CD8-positive, alpha-beta memory T cell (primary cell): ENCODE measurements at places on chromosomes 7 and 10. TPM values are rescaled to one million over a fixed set of nuclear protein-coding genes. Genes with fewer than 3 reads are reported as not detected.

DNA sequence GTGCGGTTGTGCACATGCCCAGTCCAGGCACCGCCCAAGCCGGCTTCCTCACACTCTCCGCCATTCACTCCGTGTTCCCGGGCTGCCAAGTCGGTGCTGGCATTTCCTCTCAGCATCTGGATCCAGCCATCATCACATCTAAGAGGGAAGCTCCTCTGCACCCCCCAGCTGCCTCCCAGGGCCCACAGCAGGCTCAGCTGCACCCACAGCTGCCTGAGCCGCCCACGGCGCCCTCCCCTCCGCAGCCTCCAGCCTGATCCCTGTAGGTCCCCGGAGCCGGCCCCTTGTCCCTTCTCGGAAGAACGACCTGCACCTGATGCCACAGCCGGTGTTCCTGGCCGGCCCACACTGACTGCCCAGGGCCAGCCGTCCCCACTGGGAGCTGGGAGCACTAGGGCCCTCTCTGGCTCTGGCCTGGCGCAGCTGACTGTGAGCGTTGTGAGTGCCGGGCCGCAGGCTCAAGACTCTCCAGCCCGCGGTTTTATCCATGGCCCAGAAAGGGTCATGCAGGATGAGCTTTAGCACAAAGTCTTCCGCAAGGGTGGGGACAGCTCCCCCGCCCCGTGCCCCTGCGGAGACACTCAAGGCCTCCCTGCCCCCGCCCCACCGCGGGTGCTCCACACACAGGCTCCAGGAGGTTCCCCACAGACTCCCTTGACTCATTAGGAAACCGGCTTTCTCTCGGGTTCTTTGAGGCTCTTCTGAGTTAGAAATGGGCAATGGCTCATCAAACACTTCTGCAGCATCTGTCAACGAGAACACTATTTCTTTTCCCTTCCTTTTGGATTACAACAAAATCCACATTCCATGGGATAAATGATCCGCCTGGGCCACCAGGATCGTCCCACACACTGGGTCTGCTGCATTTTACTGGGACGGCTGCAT lies 31.2 kb downstream of the CFAP46 start:
- no peak overlapping the region for H3K27ac ChIP-seq
- H3K4me1 ChIP-seq: no peaks in the 10 kb centered on the region
- no peaks in the 10 kb centered on the region for H3K36me3 ChIP-seq
- H3K4me3 ChIP-seq: no peak overlapping the region

DNA sequence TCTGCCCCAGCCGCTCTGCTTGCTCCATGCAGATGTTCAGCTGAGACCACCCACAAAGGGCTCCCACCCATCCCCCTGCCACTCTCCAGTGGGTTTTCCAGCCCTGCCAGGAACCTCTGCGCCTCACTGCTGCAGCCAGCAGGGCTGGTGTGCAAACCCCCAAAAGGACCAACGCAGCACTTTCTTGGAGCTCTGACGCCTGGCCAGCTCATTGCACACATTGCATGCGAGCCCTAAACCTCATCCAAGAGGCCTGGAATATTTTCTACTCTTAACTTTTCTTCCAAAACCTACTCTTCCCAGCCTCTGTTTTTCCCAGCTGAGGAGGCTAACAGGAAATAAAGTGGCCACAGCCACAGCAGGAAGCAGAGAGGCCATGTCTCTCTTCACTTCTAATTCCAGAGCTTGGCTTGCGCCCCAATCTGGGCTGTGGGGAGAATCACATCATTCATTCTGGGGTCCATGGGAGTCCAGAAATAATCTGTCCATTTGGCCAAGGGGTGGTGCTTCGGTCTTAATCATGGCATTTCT lies 4.6 kb upstream of the FAM170B start:
- no peaks in the 10 kb centered on the region for H3K4me1 ChIP-seq
- DNase-seq: no peak
- H3K36me3 ChIP-seq: no peaks in the 10 kb centered on the region
- H3K27ac ChIP-seq: no peak overlapping the region

Gene AZGP1
- not detected for total RNA-seq

GRCh38 chr7:93315896-93316295 lies 83.7 kb downstream of the VPS50 start:
- no peak for DNase-seq
- H3K27ac ChIP-seq: no peak overlapping the region
- H3K27me3 ChIP-seq: no peaks in the 10 kb centered on the region
- no peaks in the 10 kb centered on the region for H3K36me3 ChIP-seq
- H3K4me3 ChIP-seq: no peak overlapping the region

Gene CALY
- total RNA-seq: 0.92 TPM

DNA sequence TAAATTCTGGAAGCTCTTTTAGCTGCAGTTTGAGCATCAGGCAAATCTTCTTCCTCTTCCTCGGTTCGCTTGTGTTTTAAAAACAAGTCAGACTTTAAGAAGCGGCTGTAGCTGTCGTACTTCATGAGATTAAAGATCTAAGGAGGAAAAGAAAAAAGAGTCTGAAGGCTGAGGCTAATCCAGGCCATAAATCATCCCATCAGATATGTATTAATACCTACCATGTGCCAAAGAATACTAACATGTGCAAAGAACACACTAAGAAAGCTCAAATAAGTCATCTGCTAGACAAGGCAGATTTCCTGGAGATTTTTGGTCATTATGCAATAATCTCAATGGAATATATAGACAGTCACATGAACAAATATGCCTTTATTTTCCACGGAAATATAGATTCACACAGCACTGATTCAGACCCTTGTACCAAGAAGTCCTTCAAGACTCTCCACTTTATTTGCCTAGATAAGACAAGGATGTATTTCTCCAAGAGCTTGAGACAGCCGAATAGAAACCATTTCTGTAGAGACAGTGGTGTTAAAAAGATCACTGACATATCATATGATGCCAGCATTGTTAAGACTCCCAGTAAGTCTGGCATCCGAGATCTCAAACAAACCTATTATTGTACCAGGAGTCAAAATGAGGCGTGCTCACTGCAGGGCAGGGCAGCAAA lies 42.3 kb downstream of the RGS10 start:
- no peaks in the 10 kb centered on the region for H3K27me3 ChIP-seq
- H3K27ac ChIP-seq: no peak overlapping the region
- H3K4me1 ChIP-seq: peaks cover 77% of the 10 kb centered on the region
- H3K36me3 ChIP-seq: peaks cover 20% of the 10 kb centered on the region
- H3K4me3 ChIP-seq: no peak overlapping the region

Gene HHEX
- not detected for total RNA-seq

DNA sequence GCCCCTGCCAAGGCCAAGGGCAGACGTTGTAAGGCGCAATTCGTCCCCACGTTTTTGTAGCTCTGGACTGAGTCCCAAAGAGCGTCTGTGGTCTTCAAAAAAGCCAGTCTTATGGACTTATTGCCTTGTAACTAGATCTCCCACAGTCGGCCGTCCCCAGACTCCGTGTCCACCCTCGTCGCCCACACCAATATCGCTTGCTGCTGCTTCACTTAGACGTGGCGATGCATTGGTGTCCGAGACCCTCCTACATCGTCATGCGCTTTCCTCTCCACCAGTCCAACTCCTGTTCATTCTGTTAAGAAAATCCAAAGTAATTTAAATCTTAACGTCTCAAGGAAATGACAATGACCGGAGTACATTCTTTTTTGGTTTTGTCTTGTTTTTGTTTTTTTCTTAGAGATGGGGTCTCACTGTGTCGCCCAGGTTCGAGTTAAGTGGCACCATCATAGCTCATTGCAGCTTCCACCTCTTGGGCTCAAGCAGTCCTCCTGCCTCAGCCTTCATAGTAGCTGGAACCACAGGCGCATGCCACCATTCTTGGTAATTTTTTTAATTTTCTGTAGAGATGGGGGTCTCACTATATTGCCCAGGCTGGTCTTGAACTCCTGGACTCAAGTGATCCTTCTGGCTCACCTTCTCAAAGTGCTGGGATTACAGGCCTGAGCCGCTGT lies 851 bp downstream of the KIFBP start:
- peak overlapping the region; percentile 89 for H3K4me3 ChIP-seq
- H3K36me3 ChIP-seq: no peaks in the 10 kb centered on the region
- H3K27ac ChIP-seq: peak overlapping the region; percentile 82
- H3K27me3 ChIP-seq: no peaks in the 10 kb centered on the region
- DNase-seq: no peak
- peaks cover 19% of the 10 kb centered on the region for H3K4me1 ChIP-seq

Gene RELN
- not detected for total RNA-seq

Gene C10orf90
- not detected for total RNA-seq

DNA sequence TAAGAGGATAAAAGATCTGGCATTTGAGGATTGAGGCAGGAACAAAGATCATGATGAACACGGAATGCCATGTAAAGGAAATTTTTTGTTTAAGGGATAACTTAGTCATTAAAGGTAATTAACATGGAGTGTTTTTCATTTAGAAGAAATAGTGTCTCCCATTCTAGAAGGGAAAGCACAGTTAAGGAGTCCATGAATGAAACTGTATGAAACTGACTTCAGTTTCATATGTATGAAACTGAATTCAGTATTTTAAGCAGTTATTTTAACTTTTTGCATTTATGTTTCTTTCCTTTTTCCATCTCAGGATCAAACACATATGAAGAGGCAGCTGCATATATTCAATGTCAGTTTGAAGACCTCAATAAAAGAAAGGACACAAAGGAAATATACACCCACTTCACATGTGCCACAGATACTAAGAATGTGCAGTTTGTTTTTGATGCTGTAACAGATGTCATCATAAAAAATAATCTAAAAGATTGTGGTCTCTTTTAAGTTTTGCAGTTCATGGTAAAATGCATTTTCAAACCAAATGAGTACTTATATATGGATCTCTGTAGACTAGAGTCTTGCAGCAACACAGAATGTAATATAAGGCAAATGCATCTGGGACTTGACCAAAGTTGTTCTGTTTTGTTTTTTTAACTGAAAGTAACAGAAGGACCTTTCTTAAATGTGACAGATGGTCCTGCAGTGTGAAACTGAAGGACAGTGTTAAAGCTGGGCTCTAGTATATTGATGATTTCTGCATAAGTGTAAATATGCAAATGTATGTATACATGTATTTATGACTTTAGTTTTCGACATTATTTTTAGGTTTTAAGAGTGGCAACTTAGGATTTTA lies 82.6 kb downstream of the GNAI1 start:
- no peaks in the 10 kb centered on the region for H3K27me3 ChIP-seq
- no peaks in the 10 kb centered on the region for H3K36me3 ChIP-seq
- no peak overlapping the region for H3K4me3 ChIP-seq
- no peaks in the 10 kb centered on the region for H3K4me1 ChIP-seq
- H3K27ac ChIP-seq: no peak overlapping the region

- H3K27me3 ChIP-seq: no peaks in the 10 kb centered on the region
- H3K4me3 ChIP-seq: no peak overlapping the region
- no peak overlapping the region for H3K27ac ChIP-seq
Measured at GRCh38 chr7:81659697-81660395, 110.0 kb downstream of the HGF start.

Gene C7orf57
- 0.92 TPM for total RNA-seq

DNA sequence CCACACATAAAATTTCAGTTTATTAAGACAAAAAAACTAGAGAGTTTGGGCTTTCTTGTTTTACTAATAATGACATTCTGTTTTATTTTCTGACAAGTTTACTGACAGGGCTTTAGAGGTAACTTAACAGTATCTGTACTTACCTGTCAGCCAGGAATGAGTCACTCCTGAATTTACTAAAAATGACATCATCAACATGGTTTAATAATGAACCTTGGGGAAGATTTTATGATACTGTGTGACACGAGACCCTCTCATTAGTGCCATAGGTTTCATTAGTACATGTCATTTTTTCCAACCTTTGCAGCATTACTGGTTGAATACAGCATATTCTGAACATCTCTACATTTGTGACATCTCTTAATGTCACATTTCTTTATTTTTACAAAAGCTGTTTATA lies 131.1 kb downstream of the KCND2 start:
- no peaks in the 10 kb centered on the region for H3K36me3 ChIP-seq
- H3K4me1 ChIP-seq: no peaks in the 10 kb centered on the region
- H3K4me3 ChIP-seq: no peak overlapping the region
- H3K27ac ChIP-seq: no peak overlapping the region
- H3K27me3 ChIP-seq: no peaks in the 10 kb centered on the region

Gene OTUD1
- 6.6 TPM for total RNA-seq

DNA sequence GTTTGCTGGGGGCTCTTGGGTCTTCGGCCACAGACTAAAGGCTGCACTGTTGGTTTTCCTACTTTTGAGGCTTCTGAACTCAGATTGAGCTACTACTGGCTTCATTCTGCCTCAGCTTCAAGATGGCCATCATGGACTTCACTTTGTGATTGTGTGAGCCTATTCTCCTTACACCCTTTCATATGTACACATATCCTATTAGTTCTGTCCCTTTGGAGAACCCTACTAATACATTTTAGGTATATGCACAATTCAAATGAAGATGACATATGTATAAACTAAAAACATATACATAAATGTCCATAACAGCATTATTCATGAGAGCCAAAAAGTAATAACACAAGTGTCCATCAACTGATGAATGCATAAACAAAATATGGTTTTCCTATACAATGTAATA lies 75.7 kb downstream of the GPR37 start:
- H3K27me3 ChIP-seq: no peaks in the 10 kb centered on the region
- H3K36me3 ChIP-seq: no peaks in the 10 kb centered on the region
- H3K4me1 ChIP-seq: no peaks in the 10 kb centered on the region
- H3K4me3 ChIP-seq: no peak overlapping the region
- H3K27ac ChIP-seq: no peak overlapping the region

Gene MYOZ1
- total RNA-seq: not detected

DNA sequence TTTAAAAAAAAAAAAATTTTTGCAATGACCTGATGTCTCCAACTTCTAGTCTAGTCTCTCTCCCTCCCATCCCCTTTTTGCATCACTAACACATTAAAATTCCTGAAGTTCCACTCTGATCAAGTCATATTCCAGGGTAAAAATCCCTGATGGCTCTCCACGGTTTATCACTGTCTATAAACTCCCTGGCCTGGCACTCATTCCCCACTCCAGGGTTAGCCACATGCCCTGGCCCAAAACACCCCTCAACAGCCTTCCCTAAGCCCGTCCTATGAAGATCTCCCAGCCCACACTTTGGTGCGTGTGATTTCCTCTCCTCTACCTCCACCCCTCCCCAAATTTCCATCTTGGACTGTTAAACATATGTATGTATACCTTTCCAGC lies 125.4 kb downstream of the JAZF1 start:
- DNase-seq: no peak
- no peak overlapping the region for H3K4me3 ChIP-seq
- no peaks in the 10 kb centered on the region for H3K27me3 ChIP-seq
- H3K27ac ChIP-seq: no peak overlapping the region

DNA sequence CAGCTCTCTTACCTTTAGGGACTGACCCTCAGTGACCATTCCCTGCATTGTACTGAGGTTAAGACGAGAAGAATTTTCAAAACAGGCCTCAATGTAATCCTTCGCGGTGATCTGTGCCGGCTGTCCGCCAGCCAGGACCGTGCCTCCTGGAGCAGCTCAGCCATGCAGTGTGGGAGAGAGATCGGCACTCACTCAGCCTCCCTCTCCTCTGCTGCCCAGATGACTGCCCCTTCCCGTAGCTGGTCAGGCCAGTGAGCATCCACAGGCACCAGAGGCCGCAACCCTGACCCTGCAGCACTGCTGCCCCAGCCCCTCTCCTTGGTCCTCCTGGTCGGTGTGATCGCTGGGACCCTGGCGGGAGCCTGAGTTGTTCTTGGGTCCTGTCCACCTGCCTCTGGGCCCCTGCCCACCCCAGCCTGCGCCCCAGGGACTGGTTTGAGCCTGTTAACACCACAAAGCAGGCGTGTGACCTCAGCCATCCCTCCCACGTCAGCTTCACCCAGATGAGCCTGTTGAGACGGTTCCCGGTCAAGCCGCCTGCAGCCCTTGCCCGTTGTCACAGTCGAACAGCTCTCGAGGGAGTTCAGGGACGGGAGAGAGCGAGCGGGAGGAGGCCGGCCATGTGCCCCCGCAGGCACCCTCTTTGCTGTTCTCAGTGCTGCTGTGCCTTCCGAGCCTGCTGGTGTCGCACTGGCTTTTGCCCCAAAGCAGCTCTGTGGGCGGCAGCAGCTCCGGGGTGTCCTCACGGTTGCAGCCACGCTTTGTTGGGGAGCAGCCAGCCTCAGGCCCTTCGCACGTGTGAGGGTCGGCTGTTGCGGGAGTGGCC lies 37.2 kb downstream of the NKX6-2 start:
- DNase-seq: no peak
- H3K27ac ChIP-seq: no peak overlapping the region
- no peaks in the 10 kb centered on the region for H3K36me3 ChIP-seq
- H3K27me3 ChIP-seq: no peaks in the 10 kb centered on the region
- H3K4me3 ChIP-seq: no peak overlapping the region
